NCI-H446 (cell line): ENCODE measurements at places on chromosomes 2 and 18.
A peak's percentile ranks its signal among the peaks of the same experiment; 100 is the strongest.

DNA sequence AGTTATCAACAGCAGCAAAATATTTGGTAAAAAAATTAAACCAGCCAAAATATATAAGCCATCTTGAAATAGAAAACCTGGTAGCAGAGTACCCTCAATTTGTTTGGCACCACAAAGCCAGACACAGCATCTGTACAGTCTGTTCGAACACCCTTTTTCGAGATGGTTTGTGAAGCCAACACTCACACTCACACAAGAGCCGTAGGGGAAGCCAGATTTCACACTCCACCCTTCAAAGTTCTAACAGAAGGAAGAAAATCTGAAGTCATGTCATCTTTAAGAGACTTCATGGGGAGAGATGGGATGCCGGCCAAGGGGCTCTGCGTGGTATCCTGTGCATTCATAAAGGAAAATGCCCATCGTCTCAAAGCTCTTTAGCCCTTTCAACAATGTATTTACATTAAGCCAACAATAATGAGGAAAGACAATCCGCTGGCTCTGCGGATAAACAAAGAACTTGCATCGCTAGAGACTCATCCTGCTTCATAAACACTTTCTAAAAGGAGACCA is 451.5 kb upstream of the CHST9 start:
- DNase-seq, result no peak

DNA sequence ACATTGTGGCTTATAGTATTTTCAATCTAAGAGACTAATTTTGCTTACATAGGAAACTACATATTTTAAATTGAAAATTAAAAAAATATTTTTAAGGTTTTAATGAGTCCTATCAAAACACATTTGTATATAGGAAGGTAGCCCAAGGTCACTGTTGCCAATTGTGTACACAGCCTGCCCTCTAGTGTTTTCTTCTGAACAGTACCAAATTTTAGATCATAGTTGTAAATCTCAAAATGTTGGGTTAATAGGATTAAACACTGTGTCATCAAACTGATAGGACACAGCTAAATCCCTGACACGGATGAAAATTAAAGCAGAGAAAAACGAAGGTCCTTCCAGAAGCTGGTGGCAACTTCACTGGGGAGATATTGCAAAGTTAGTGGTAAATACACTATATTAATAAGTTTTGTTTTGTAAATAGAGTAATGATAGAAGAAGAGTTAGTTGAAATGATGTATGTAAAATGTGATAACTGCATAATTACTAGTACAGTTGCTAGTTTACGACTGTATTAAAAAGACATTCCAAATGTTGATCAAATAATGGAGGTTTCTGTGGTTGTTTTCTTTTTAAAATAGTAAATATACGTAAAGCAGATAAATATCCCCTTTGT is 19.7 kb downstream of the CLUL1 start:
- peak; percentile 2 for DNase-seq

DNA sequence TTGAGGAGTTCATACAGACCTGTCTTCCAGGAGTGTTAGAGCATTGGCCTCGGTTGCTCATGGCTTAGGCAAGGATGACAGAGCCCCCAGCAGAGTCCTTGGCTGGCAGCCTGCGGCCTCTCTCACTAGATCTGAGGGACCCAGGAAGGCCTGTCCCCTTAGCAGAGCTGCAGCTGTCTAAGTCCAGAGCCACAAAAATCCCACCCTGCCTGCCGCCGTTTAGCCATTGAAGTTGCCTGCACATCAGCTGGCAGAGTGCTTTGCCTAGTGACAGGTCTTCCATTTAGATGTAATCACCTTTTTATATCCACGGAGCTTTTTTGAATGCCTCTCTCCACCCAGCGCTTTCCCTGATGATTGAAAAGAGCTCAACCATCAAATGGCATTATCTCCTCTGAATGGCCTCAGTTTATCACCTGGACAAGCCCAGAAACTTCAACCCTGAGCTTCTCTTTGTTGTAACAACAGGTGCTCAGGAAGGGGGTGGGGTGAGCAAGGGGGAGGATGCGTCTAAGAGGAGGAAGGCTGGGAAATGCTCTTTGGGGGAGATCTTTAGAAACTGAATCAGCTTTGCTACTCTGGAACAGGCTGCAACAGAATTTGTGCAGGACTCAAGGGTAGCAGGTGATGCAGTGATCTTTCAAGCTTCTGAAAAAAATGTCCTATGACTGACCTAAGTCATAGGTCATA is 71.9 kb downstream of the TNP1 start:
- DNase-seq, result no peak

GRCh38 chr2:15840148-15840547 is 100.2 kb upstream of the MYCN start:
- no peak for DNase-seq

GRCh38 chr2:192247456-192247855 is 52.7 kb upstream of the TMEFF2 start:
- DNase-seq, result no peak

GRCh38 chr2:8479298-8479697 is 202.6 kb upstream of the ID2 start:
- no peak for DNase-seq

GRCh38 chr2:233173115-233173514 is 78.4 kb upstream of the ATG16L1 start:
- DNase-seq, result no peak

GRCh38 chr2:240579771-240580614 is 6.5 kb upstream of the CAPN10 start:
- peak; percentile 6 for DNase-seq

- no peak for DNase-seq
Observed at GRCh38 chr18:46222710-46223360, 118.7 kb downstream of the HAUS1 start.

GRCh38 chr2:134348760-134349159 is 94.9 kb downstream of the MGAT5 start:
- no peak for DNase-seq

DNA sequence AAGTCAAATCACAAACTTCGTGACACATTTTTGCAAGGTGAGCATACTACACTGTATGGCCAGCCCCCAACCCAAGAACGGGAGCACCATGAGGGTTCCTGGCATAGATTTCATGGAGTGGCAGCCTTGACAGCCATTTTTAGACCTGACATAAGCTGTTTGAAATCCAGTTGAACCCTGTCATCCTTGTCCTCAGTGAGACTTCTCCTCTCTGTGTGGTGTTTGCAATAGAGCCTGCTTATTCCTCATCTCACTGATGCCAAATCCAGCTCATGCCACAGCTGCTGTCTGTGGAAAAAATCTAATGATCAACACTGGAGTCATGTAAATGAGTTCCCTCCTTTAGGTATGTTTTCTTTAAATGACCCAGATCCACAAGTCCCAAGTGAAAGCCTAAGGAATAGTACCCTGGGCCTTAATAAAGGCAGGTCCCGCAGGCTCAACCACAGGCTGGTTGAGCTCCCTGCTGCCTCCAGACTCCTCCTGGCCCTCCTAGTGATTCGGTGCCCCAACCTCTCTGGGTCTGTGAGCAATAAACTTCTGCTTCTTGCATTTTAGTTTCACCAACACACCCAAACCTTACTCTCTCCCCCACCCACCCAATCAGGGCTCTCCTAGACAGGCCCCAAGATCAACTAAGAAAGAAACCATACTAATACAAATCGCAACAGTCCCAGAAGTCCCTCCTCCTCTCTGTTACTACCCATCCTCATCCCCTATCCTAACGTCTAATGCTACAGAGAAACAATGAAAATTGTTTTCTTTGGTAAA is 8.4 kb upstream of the CREG2 start:
- no peak for DNase-seq

GRCh38 chr2:61443342-61444041 is 27.4 kb downstream of the USP34 start:
- no peak for DNase-seq

DNA sequence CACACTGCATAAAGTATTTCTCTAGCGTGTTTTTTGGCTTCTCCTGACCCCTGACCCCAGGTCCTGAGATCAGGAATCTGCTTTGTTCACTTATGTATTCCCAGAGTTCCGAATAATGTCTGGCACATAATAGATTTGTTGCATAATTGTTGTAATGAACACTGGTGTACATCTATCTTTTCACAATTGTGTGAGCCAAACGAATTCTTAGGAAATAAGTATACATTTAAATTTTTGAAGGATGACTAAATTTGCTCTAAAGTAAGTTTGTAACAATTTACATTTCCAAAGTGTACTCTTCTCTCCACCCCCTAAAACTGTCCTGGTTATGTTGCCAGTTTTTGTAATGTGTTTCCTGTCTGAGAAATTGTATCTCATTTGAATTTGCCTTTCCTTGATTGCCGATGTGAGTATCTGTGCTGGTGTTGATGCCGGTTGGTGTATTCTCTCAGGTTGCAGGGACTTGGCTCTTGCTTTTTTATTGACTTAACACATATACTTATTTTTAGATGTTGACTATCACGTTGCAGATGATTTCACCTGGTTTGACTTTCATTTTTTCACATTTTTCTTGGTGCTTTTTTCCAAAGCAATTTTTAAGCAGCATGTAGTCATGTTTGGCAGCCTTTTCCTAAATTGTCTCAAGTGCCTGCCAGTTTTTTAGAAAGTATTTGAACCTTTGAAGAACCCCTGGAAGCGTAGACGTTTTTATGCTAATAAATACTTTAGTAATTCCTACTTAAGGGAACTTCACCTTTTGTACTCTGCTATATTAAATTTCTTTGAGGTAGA is 16.1 kb upstream of the FARP2 start:
- no peak for DNase-seq

- no peak for DNase-seq
Observed at GRCh38 chr2:237289139-237289538, 124.8 kb downstream of the COL6A3 start.

DNA sequence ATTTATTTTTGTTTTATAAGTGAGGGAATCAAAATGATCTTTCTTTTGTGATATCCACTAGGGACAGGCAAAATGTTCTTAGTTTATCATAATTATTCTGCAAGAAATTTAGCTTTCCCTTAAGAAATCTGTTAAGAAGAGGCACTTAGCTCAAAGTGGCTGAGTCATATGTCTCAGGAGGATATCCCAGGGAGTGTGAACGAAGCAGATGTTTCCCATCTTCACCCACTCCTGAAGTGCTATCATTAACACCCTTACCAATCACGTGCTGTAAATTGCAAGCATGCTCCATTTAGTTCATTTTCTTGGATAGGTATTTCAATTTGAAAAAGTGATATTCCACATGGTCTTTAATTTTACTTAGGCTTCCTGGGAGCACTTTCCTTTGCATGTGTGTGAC is 774.3 kb upstream of the TMEFF2 start:
- no peak for DNase-seq

DNA sequence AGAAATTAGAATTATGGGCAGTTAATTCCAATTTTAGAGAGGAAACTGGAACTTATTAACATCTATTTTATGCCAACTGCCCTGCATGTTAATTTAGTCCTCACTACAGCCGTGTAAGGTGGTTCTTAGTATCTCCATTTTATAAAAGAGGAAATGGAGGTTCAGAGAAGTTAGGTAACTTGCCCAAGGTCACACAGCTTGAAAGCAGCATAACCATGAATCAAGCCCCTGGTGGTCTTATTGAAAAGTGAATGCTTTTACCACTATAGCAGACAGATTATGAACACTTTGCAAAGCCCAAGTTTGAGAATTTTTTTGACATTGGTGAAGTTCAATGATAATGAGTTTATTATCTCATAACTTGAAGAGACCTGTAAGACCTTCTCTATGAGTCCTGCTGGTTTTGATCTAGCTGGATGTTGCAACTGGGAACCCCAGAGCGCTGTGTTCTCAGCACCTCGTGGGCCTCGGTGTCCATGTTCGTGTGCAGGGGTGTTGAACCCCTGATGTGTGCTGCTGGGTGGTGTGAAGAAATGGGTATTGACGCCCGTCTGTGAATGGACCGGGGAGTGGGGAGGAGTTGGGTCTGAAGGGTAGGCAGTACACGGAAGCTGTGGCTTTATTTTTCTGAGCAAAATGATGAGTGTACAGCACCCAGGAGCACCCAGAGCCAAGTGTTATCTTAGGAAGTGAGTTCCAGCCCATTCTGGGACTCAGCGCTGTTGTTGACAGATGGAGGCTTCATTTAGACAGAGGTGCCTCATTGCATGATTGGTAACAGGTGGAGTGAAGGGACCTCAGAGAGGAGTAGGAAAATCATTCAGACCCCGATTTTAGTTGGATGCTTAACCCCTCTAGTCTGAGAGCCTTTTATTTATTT is 9.7 kb downstream of the GREB1 start:
- DNase-seq, result no peak

DNA sequence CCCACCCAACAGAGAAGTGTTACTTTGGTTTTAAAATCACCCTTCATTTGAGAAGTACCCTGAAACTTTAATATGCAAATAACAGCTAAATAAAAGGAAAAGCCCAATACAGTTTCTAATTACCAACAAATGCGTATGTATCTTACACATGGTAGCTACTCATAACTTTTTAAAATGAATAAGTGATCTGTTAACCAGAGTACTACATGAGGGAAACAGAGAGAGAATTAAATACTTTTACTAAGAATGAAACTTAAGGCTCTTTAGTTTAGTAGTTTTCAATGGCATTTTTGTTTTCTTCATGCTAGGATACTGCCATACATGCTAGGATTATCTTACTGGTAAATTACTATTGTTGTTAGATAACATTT is 39.1 kb upstream of the NABP1 start:
- no peak for DNase-seq
